Activated CD4-positive, CD25-positive, alpha-beta regulatory T cell treated with anti-CD3 and anti-CD28 coated beads, Interleukin-2, amount 50 U/mL, for 16 hours (primary cell): ENCODE measurements at places on chromosomes 2 and 18.

DNA sequence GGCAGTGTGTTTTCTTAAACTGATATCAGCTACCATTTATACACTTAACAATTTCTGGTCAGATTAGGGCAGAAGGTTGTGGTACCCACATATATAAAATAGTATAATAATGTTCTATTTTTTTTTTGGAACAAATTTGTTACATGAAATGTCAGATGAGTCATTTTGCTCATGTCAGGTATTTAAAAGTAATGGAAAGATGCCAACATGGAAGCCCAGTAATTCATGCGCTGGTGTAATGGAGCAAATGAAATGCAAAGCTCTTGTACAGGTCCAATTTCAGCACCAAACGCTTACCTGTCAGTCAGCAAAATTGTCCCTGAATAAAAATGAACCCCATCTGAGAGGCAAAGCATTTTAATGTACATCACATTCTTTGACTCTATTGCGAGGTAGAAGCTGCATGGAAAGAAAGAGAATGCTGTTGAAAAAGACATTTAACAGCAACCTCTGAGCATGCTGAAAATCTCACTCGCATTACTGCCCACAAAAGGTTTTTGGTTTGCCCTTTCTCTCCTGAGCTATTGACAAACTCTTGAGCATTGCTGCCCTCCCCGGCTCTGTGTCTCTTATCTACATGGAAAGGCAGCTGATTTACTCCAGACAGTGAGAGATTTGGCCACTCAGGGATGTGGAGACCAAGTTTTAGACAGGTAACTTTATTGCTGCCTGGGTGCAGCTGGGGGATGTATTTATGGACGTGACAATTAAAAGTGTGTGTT is 217.5 kb downstream of the CAMKMT start:
- DNase-seq = no peak

DNA sequence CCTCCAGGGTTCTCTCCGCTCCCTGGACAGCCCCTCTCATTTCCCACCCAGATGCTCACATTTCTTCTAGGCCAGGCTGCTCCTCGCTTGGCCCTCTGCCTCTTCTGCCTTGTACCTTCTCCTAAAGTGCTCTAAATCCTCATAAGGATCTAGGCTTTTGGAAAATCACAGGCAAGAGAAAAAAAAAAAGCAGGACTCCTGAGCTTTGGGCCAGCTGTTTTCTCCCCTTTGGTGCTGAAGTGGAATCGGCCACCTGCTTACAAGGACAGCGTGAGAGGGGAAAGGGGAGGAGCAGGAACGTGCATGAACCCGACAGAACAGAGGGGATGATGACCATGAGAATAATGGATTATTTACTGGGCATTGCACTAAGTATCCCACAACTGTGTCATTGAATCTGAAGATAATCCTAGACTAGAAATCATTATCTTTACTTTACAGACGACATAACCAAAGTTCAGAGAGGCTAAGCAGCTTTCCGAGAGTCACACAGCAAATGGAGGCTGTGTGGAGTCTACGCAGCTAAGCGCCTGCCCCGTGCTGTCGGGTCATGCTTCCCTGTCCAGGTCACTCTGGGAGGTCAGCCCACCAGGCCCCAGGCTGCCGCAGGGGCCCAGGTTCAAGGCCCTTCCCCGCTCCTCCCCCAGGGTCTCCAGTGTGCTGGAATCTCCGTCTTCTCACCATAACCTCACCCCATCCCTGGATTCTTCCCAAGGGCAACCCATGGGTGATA is 141.9 kb downstream of the PXDN start:
- no peak for DNase-seq

DNA sequence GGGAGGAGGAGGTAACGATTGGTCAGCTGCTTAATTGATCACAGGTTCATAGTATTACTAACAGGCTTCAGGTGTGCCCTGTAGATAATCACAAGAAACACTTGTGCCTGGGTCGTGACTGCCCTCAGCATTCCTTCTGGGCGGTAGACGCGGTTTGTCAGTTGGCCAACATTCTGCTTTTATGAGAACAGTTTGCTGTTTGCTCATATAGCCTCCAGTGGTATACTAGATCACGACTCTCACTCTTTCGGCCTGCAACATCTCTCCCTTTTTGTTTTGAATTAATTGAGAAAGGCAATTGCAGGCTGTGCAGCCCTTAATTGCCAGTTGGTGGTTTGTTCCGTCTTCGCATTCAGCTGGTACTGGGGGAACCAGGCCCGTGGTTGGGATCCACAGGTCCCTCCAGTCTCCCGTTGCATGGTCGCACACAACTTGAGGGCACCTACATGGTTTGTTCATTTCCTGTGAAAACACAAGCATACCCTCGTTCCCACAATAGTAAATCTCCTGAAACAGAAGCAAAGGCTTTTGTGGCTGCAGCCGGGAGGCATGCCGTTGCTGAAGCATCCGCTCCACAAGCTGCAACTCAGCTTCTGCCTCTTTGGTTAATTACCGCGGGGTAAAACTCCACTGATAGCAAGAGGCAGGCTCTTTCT is 30.3 kb upstream of the GPR17 start:
- no peak for DNase-seq

- no peak for DNase-seq
Observed at GRCh38 chr2:168526641-168527040, 70.6 kb downstream of the CERS6 start.

GRCh38 chr2:143824791-143825190 is 695.1 kb downstream of the ZEB2 start:
- no peak for DNase-seq

- DNase-seq = no peak
Observed at GRCh38 chr18:54734059-54734458, 94.2 kb upstream of the RAB27B start.

DNA sequence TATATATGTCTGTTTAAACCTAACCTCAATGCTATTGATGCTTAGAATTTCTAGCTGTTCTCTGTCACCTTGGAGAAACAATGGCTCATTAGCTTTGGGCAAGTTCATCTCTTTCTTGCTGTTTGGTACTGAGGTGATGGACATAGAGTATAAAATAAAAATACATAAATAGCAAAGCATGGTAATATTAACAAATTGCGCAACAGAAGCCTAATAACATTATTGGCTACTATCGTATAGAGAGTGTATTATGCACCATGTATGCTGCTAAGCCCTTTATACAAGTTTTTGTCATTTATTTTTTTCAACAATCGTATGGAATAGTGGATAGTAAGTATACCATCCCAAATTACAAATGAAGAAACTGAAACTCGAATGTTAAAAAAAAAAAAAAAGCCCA is 100.1 kb downstream of the ICOS start:
- DNase-seq = no peak

GRCh38 chr18:49183921-49184320 is 233.2 kb upstream of the SMAD7 start:
- no peak for DNase-seq

GRCh38 chr2:112540906-112541305 is 1.4 kb upstream of the POLR1B start:
- DNase-seq = no peak
